ENCODE measurements at places on chromosomes 11 and 22.
A peak's percentile ranks its signal among the peaks of the same experiment; 100 is the strongest.

- DNase-seq: no peak
Observed at GRCh38 chr22:47174096-47174495, 411.6 kb downstream of the TBC1D22A start.

DNA sequence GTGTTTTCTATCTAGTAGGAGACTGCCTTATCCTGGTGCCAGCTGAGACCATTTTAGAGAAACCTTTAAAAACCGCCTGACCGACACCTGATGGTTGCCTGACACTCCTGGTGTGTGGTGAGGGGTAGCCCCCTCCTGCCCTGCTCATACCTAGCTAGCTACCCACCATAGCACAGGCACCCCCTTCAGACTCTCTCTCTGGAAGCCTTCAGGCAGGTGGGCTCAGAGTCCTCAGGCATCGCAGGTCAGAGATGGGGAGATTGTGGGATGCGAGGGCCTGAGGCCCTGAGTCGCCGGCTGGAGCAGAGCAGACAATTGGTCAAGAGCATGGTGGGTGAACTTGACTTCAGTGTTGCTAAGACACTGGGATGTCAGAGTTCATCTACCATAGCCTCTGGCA lies 424.6 kb downstream of the BRD1 start:
- no peak for DNase-seq

GRCh38 chr22:28021116-28021997 lies 102.3 kb upstream of the PITPNB start:
- no peak for DNase-seq

GRCh38 chr11:119236490-119236889 lies 30.4 kb downstream of the CBL start:
- DNase-seq: peak; percentile 36

DNA sequence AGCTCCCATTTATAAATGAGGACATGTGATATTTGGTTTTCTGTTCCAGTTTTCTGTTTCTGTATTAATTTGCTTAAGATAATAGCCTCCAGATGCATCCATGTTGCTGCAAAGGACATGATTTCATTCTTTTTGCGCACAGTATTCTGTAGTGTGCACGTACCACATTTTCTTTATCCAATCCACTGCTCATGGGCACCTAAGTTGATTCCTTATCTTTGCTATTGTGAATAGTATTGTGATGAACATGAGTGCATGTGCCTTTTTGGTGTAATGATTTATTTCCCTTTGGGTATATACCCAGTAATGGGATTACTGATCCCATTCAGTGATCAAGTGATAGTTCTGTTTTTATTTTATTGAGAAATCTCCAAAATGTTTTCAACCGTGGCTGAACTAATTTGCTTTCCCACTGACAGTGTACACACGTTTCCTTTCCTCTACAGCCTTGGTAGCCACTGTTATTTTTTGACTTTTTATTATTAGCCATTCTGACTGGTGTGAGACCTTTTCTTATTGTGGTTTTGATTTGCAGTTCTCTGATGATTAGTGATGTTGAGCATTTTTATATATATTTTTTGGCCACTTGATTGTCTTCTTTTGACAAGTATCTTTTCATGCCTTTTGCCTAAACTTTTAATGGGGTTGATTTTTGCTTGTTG lies 226.0 kb upstream of the ANO3 start:
- DNase-seq: no peak

- DNase-seq: no peak
Observed at GRCh38 chr11:132060567-132060966, 690.2 kb downstream of the NTM start.

GRCh38 chr11:75246006-75246670 lies 5.6 kb downstream of the TPBGL start:
- no peak for DNase-seq

DNA sequence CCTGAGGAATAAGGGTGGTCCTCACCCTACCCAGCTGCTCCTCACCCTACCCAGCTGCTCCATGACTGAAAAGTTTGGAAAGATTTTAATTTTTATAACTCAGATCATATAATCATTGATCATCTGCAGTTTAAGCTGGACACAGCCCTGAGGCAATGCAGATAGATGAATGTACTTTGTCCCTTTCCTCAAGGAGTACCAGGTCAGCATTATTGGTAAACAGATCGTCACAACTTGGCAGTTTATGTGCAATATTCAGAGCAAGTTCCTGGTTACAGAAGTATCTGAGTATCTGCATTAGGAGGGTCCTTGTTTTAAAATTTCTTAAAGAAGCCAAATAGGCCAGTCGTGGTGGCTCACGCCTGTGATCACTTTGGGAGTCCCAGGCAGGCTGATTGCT lies 3.6 kb downstream of the TNRC6B start:
- no peak for DNase-seq

- DNase-seq: peak; percentile 91
Observed at GRCh38 chr11:26946257-26946716, 47.6 kb upstream of the FIBIN start.
